NCI-H1694 treated with DMSO at 0.1 percent for 48 hours (cell line): ENCODE measurements at places on chromosomes 6 and 20.

DNA sequence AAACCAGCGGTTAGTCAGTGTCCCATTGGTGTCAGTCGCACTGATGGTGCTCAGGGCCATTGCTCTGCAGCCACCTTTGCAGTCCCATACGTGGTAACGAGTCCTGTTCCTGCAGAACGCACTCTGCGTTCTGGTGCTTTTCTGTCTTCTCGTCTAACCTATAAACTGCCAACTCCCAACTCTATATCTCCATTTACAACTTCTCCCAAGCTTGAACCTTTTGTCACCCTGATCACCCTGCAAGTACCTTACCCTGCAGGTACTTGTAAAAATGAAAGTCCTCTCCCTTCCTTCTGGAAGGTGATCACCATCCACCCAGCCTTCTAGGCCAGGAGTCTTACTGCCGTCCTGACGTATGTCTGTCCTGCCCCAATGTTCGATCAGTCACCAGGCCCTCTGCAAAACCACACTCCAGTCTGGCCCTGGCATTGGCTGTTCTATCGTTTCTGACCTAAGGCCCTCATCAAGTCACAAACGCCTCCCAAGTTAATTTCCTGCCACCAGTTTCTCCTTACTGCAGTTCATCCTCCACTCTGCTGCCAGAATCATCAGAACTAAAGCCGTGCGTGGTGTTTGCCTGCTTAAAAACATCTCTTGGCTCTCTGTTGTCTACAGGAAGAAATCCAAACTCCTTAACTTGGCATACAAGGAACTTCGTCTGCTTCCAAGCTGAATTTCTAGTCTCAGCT, 7.9 kb downstream of the RREB1 start:
- DNase-seq, result no peak

DNA sequence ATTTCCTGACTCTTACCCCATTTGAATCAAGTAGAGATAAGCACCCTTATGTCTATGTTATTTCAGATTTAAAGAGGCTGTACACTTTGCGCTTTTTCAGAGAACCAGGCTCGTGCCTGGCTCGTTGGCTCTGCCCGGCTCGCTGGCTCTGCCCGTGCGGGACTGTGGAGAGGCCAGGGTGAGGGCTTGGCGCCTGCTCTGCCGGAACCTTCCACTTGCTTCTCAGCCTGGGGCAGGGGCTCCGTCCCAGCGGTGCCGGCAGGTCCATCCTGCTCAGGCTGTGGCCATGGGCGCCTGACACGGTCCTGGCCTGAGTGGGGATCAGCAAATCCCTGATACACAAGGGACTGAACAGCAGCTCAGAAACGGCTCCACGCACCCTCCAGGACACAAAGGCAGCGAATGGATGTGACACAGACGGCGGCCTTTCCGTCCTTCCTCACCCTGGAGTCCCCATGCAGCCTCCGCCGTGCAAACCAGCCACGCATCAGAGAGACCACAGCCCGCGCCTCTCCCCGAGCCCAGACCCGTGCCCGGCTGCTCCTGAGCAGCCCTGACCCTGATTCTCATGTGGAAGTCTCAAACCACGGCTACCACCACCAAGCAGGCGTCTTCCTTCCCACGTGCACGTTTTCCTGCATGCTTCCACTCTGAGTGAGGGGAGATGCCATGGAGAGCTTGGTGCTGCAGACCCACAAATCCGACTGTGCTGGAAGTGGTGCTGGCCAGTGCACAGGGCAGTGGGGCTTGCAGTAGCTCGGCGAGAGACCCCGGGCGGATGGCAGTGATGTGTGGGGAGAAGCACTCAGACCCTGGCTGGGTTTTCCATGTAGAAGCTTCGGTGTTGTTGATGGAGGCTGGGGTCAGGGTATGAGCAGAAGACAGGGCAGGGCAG, 233.9 kb downstream of the ERMARD start:
- DNase-seq, result no peak

- DNase-seq, result peak; percentile 10
Measured at GRCh38 chr20:36574366-36575135, 1.2 kb downstream of the TGIF2 start.

DNA sequence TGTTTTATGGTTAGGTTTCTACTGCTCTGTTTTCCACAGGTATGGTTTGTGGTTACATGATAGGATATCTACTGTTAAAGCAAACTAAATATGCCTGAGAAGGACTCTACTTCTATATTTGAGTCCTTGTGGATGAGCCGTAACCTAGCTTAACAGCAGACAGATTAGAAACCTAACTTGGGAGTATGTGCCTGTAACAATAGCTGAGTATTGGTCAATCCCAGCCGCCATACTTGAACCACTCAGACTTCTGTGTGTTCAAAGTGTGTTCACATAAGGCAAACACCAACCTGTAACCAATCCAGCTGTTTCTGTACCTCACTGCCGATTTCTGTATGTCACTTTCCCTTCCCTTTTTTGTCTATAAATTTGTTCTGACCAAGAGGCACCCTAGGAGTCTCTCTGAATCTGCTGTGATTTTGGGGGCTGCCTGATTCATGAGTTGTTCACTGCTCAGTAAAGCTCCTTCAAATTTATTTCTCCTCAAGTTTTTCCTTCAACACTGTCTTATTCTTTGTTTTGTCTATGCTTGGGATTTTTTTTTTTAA, 37.1 kb downstream of the PHF3 start:
- no peak for DNase-seq

DNA sequence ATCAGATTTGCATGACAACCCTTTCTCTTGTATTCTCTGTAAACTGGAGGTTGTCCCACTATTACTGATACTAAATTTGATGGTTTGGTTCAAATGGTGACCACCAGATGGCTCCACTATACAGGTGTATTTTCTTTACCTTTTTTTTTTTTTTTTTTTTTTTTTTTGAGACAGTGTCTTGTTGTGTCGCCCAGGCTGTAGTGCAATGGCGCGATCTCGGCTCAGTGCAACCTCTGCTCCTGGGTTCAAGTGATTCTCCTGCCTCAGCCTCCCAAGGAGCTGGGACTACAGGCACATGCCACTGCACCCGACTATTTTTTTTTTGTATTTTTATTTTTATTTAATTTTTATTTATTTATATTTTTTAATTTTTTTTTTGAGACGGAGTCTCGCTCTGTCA, 6.6 kb upstream of the WTAP start:
- DNase-seq, result no peak

DNA sequence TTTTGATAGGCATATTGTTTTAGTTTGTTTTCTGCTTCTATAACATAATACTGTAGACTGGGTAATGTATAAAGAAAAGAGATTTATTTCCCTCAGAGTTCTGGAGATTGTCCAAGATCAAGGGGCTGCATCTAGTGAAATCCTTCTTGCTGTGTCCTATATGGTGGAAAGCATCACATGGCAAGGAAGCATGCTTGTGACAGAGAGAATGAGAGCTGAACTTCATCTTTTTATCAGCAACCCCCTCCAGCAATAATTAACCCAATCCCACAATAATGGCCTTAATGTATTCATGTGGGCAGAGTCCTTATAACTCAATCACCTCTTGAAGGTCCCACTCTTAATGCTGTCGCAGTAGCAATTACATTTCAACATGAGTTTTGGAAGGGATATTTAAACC, 141.4 kb downstream of the CENPW start:
- DNase-seq, result no peak

- DNase-seq, result peak; percentile 27
Measured at GRCh38 chr20:59055302-59055701, 12.7 kb upstream of the PRELID3B start.

- peak; percentile 28 for DNase-seq
Measured at GRCh38 chr20:37243937-37244571, 17.6 kb downstream of the GHRH start.

DNA sequence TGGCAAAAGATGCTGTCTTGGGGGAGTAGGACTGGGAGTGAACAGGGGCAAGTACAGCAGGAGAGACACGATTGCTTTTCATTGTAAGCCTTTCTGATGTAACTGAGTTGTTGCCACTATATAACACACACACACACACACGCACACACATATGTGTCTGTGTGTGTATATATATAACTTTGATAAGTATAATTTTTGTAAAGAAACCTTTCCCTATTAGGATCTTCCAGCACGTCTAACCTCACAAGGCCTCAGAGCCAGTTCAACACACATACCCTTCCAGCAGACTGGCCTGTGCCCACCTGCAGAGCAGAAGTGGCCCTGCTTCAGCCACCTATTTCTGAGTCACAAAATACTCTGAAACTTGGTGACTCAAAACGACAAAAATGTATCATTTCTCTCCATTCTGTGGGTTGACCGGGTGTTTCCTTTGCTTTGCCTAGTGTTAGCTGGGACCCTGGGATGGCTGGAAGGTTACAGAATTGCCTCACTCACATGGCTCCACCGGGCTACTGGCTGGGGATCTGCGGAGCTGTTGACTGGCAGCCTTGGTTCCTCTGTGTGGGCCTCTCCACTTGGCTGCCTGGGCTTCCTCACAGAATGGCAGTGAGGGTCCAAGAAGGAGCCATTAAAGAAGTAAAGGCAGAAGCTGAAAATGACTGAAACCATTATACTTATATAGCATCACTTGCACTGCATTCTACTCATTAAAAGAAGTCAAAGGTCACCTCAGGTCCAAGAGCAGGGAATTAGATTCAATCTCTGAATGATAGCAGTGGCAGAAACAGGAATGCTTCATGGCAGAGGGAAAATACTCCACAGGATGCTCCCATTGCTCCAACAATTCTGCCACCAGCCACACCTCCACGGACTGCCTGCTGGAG, 126.4 kb downstream of the BANF2 start:
- DNase-seq, result no peak

DNA sequence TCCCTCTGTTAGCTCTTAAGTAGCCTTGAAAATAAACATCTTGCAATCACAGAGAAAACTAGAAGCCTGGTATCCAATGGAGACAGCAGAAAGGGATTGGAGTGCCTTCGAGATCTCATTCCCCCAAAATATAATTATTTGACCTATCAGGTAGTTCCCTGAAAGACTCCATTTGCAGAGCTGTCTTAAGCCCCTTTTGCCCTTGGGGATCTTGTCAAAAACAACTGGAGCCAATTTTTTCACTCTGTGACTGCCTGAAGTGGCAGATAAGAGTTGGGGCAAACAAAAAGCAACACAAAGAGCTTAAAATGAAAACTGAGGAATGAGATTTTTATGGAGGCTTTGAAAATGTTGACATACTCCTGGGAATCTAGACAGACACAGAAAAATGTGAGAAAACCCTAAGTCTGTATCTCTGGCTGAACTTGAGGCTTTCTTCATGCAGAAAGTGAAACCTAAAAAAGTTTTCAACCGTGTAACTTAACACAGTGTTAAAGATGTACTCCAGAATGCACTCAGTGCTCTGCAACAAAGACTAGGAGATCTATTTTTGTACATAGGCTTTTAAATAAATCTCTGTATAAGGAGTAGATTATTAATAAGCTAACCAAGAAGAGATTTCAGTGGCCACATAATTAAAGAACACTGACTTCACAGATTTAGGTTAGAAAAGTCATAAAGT, 971.1 kb upstream of the MAN1A1 start:
- DNase-seq, result no peak
